Cortex of kidney (tissue), 1 donor: ENCODE measurements at places on chromosomes 12 and 14.

GRCh38 chr12:646442-647384, 16.5 kb downstream of the NINJ2 start:
- DNase-seq: no peak

DNA sequence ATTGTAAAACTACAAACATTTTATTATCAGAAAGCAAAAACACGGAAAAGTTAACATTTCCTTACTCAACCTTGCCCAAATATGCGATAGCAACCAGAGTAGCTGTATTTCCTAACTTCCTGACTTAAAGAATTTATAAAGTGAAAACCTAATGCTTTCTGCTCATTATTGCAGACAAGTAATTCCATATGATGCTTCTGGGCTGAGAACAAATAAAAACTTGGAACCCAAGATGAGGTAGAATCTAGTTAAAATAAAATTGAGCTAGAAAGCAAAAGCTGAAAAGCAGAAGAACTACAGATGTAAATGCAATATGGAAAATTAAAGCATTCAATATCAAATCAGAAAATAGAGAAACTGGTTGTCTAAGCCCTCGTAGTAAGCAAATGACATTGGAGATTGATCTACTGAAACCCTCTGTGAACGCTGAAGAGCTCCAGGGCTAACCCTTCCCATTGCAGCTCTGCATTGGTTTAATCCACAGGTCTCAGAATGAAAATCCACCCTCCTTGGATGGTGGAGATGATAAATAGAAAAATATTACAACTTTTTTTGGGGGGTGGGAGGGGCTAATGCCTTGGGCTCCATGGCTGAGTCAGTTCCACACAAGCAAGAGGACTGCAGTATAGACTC, 40.7 kb downstream of the CORO1C start:
- DNase-seq: no peak

- no peak for DNase-seq
Measured at GRCh38 chr12:25101092-25101445, 93.9 kb downstream of the DNAI7 start.

- no peak for DNase-seq
Measured at GRCh38 chr14:39440975-39441374, 8.7 kb upstream of the FBXO33 start.

DNA sequence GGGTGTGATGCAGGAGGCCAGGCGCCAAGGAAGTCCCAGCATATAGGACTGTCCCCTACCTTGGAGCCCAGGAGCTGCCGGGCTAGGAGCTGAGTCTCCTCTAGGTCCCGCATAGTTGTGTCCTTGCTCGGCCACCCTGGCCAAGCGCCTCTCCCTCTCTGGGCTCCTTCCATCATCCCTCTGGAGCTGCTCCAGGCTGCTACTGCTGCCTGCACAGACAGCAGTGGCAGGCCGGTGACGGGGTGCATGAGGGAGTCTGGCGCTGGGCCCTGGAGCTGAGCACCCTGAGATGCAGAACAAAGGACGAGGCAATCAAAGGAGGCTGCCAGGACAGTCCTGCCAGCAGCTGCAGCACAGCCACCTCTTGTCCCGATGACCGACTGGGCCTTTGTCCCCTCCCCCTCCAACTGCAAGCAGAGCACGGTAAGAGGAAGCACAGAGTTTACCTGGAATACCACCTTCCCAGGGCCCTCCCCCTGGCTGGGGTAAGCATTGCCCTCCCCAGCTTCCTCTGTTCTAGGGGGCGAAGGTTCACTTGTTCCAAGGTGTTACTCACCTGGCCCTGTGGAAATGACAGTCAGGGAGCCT, 10.4 kb downstream of the DTX1 start:
- no peak for DNase-seq

GRCh38 chr12:107468182-107468581, 217.4 kb upstream of the PWP1 start:
- DNase-seq: no peak

- no peak for DNase-seq
Measured at GRCh38 chr14:66746316-66747006, 238.5 kb downstream of the GPHN start.

GRCh38 chr14:50964683-50965390, 20.6 kb upstream of the PYGL start:
- no peak for DNase-seq

GRCh38 chr12:76927170-76927784, 48.5 kb upstream of the CSRP2 start:
- no peak for DNase-seq

- DNase-seq: no peak
Measured at GRCh38 chr12:91319071-91319760, 136.6 kb upstream of the DCN start.

- no peak for DNase-seq
Measured at GRCh38 chr14:91413547-91414474, 3.8 kb downstream of the CCDC88C start.

GRCh38 chr14:90773196-90773486, 43.1 kb downstream of the TTC7B start:
- DNase-seq: no peak

DNA sequence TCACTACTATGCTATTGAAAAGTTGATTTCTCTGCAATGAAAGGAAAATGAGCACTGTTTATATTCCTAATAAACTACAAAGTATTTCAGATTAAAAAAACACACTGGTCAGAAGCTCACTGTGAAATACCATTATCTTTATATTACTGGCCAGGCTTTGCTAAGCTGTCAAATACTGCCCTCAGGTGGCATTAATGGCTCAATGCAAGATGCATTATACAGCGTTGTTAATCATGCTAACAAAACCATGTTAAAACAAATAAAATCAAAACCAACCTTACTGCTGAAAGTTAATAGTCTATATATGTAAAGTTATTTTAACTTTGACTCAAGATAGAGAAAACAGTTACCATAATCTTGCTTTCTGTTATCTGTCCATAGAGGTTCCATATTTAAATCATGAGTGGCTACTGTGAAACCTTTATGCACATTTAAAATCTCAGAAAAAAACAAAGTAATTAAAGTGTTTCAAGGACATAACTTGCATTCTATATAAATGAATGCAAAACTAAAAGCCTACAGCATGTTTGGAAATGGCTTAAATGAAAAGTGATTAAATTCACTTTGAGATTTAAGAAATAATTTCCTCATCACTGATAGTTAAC, 121.7 kb downstream of the RALGAPA1 start:
- DNase-seq: no peak

DNA sequence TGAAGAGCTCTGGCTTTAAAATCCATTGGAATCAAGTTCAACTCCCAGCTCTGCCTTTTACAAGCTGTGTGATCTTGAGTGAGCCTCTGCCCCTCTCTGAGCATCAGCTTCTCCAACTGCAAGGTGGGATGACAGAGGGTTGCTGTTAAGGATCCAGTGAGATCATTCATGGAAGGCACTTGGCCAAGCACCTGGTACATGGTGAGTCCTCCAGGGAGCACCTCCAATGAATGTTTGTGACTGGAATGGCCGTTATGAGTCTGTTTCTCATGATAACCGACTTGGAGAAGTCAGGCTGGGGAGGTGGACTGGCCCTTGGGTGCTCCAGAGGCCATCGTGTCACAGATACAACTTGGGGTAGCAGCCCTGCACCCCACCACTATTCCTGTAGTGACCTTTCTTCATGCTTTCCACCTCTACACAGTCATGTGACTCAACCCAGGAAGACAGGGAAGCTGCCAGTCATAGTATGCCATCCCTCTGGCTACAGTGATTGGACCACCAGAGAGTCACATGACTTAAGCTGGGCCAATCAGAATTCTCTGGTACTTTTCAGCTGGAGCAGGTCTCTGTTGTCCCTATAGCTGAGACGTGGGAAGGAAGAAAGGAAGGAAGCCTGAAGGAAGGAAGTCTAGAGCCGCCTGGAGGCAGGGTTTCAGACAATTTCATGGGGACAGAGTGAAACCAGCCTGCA, 146.5 kb upstream of the MYL2 start:
- DNase-seq: no peak

DNA sequence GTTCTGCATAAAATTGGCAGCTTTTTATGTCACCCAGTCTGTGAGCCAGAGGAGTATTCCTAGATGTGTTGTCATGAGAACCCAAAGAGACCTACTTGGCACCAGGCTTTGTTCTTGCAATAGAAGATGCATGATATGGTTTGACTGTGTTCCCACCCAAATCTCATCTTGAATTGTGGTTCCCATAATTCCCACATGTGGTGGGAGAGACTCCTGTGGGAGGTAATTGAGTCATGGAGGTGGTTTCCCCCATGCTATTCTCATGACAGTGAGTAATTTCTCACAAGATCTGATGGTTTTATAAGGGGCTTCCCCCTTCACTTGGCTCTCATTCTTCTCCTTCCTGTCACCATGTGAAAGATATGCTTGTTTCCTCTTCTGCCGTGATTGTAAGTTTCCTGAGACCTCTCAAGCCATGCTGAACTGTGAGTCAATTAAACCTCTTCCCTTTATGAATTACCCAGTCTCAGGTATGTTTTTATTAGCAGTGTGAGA, 572.0 kb upstream of the ATP2B1 start:
- no peak for DNase-seq

GRCh38 chr12:89618113-89618862, 90.3 kb downstream of the ATP2B1 start:
- no peak for DNase-seq

DNA sequence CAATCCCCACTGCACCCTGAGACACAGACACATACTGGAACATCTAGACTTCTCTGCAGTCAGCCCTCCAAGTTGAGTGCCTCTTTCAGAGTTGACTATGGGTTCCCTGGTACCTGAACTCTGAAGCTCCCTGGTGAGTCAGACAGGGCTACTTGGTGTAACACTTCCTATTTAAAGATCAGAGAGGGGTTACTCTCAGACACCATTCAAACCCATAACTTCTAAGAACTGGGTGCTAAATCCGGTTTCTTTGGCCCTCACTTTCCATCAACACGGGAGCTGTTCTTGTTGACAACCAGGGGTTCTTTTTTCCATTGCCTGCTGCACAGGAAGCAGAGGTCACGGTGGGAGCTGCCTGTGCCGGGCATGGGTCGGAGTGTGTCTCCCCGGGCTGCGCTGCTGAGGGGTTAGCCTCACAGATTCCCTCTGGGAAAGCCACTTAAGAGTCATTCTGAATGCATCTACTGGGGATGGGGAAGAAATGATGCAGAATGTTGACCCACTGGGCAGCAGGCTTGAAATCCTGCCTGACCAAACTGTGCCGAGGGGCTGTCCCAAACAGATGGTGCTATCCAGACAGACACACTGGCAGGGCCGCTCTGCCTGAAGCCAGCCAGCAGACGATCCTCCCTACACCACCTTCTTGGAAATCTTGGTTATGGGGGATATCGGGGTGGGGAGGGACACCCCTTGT, 74.1 kb downstream of the PITPNM2 start:
- DNase-seq: no peak

DNA sequence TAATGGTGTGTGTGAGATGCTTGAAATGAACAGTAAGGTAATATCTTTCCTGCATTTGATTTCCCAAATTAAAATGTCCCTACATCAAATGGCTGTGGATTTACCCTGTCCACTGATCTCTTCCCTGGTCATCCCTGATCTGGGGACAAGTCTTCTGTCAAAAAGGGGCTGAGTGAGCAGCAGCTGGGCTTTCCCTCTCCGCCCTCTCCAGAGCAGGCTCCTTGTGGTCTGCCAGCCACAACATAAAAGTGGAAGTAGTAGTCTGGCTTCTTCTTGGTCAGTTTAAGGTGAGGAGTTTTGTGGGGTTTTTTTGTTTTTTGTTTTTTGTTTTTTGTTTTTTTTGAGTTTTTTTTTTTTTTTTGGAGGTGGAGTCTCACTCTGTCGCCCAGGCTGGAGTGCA, 25.2 kb upstream of the PLXNC1 start:
- no peak for DNase-seq
